Fibroblast of upper back skin (primary cell): ENCODE measurements at places on chromosomes 13 and 19.

GRCh38 chr19:52369559-52370340 lies at the start of gene ZNF880:
Gene ZNF880 (plus strand): TSS chr19:52369923. CDS start chr19:52369966, 43 bp downstream.
- peak; percentile 93 for DNase-seq

DNA sequence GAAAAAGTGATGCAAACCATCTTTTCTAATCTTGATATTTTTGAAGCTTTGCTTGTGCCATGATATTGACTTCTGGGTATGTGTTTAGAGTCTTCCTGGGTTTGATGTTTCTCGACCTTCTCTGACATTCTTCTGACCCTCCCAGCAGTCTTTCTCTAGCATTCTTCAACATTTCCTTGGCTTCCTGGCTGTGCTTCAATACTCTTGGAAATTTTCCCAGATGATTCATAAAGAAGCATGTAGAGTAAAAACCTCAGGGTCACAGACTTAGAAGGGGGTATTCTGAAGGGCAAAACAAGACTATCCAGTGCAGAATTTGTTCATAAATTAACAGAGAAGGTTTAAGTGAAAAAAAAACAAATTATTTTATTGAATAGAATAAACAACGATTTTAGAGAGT lies 946.3 kb upstream of the PCDH9 start:
- DNase-seq: peak; percentile 94

GRCh38 chr13:20160306-20161274 lies at the start of gene GJA3:
Gene GJA3 (minus strand): TSS chr13:20161052. CDS start chr13:20143288, 17,764 bp downstream.
- DNase-seq: no peak

- DNase-seq: peak; percentile 95
Observed at GRCh38 chr13:111337206-111337605, 16.8 kb downstream of the TEX29 start.

DNA sequence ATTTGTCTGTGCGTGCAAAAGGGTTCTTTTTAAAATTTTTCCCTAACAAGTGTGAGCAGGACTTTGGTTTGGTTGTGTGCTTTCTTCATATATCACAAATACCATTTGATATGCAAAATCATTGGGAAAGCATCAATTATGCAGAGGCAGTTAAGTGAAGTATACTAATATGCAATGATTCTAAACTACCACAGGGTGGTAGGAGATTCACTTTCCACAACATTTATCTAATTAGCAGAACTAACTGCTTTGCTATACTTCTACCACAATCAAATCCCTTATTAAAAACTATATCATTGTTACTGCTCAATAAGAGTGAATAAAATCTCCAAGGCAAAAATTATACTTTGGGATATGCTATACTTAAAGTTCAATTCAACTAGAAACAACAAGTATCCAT lies 2738.9 kb upstream of the PCDH20 start:
- peak; percentile 50 for DNase-seq

- no peak for DNase-seq
Observed at GRCh38 chr13:40346592-40346991, 319.8 kb downstream of the FOXO1 start.

DNA sequence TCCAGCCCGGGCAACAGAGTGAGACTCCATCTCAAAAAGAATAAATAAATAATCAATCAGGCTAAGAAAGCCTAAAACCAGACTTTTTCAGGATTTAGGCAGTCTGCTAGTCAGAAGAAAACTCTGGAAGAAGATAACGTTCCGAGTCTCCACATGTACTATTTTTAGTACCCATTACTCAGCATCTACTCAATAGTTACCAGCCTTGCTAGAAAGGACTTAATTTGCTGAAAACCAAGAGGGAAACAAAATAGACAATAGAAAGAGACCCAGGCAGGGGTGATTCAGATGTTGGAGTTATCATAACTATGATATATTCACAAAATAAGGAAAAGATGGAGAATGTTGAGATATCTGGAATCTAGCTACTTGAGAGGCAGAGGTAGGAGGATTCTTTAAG lies 3.6 kb upstream of the LIN7B start:
- DNase-seq: peak; percentile 33

- DNase-seq: peak; percentile 80
Observed at GRCh38 chr19:2476451-2477140, 669 bp downstream of the GADD45B start.

GRCh38 chr19:5138606-5139582 lies 170.0 kb downstream of the KDM4B start:
- peak; percentile 49 for DNase-seq

DNA sequence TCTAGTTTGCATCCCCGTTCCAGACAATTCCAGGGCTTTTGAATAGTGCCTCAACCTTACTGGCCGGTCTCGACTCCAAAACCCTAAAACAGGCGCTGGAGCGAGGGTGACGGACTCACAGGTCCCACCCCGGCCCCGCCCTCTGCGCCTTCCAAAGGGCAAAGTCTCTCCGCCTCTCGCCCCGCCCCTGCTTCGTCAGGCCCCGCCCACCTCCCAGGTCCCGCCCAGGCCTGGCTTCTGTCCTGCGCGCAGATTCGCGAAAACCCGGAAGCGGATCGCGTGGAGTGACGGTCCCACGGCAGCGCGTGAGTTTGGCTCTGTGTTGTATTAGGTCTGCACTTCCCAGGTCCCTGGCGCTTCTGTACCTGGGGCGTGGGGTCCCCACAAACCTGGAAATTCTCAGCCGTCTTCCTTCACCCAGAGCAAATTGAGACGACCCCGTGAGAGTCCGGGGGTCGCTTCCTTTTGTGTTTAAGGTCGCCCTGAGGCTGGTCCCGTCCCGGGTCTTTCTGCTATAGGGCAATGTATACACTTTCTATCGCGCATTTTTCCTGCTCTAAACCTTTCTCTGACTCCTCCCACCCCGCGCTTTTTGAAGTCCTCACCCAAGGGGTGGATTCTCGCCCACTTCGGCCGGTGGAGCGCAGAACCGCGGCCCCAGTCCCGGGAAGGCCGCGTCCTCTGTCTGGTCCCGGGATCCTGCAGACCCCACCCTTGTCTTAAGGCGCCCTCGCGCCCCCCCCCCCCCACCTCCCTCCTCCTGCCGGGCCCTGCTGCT lies at the start of gene ZNF813:
TSS of gene ZNF813 (plus strand) at position 249 of the 778 bp plus-strand sequence. CDS start 16,090 bp downstream, outside the sequence.
- DNase-seq: peak; percentile 82

- DNase-seq: no peak
Observed at GRCh38 chr19:14078411-14078810, 5.8 kb downstream of the MISP3 start.

DNA sequence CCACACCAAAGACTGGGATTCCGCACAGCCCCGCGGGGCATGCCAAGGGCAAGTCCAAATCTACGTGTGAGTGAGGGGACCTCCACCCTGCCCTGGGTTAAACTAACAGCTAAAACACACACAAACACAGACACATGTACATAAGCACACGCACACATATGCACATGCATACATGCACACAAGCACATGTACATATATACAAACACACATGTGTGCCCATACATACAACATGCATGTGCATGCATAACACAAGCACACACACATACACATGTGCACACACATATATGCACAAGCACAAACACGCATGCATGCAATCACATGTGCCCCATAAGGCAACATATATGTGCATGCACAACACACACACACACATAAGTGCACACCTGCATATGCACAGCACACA lies 136.7 kb downstream of the SOX1 start:
- DNase-seq: no peak

GRCh38 chr13:79880818-79881217 lies 399.9 kb downstream of the NDFIP2 start:
- no peak for DNase-seq
